ENCODE measurements at places on chromosomes 12 and 14.
A peak's percentile ranks its signal among the peaks of the same experiment; 100 is the strongest.

GRCh38 chr12:2288471-2288870 lies 235.7 kb downstream of the CACNA1C start:
- DNase-seq, result no peak

- no peak for DNase-seq
Observed at GRCh38 chr14:69980457-69981425, 101.5 kb downstream of the SMOC1 start.

GRCh38 chr12:62006076-62006732 lies 254.0 kb upstream of the USP15 start:
- no peak for DNase-seq

DNA sequence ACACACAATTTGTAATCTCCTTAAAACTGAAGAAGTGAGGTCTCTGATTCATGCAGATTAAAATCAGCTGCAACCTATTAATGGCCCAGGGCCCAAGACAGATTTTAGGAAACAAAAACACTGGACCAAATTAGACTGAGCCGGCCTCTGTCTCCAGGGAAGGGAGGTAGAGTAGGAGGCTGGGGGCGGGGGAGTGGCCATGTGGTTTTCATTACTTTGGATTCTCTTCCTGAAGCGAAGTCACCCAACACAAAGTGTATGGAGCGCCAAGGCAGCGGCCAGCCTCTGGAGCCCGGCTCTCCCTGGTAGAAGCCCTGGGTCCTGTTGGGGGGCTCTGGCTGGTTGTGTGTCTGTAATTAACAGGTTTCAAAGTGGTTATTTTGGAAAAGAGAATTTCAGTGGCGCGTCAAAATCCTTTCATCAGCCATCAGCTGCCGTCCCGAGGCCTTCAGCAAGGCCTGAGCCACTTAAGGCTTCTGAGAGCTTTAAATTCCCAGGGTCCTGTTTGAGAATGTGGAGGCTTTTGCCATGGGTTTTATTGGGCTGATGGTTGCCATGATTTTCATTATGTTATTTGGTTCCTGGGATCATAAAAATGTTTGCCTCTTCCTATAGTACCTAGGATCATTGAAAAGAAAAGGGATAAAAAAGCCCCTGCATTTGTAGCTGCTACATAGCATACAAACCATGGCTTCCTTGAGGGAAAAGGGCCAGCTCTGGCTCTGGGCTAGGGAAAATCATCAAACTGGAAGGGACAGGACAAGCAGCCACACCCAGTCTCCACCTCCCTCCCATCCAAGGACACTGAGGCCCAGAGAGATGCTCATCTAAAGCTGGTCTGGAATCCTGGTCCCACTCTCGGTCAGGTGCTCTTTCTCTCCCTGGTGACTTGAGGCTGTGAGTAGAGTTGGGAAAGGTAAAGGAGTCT lies 282.4 kb downstream of the ZFP36L1 start:
- no peak for DNase-seq

- DNase-seq, result no peak
Observed at GRCh38 chr12:53302903-53303302, 3.4 kb downstream of the MYG1 start.

- DNase-seq, result no peak
Observed at GRCh38 chr12:129366656-129367055, 513.4 kb downstream of the GLT1D1 start.

- peak; percentile 69 for DNase-seq
Observed at GRCh38 chr12:47736877-47737676, 11.8 kb upstream of the ENDOU start.

- DNase-seq, result no peak
Observed at GRCh38 chr12:57159311-57159710, 11.9 kb upstream of the LRP1-AS start.

DNA sequence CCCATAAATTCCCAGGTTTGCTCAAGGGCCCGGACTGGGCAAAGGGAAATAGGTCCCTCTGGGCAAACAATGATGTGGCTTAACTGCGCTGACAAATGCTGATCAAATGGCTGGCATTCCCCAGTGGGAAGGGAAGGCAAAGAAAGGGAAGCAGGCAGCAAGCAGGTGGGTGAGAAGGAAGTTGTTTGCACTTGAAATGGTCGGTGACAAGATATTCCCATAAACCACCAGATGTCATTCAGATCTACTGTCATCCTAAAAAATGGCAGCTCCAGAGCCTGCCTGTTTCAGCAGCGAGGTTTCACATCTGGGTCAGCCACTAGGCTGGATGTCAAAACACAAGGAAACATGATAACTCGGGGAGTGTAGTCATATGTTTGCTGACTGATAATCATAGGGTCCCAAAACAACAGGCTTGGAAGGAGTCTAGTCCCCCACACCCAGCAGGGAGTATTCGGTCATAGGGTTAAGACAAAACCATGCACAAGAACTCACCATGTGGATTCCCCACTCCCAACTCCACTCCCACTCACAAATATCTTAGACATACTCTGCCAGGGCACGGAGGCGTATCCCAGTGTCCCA lies 37.9 kb upstream of the MDM1 start:
- no peak for DNase-seq

DNA sequence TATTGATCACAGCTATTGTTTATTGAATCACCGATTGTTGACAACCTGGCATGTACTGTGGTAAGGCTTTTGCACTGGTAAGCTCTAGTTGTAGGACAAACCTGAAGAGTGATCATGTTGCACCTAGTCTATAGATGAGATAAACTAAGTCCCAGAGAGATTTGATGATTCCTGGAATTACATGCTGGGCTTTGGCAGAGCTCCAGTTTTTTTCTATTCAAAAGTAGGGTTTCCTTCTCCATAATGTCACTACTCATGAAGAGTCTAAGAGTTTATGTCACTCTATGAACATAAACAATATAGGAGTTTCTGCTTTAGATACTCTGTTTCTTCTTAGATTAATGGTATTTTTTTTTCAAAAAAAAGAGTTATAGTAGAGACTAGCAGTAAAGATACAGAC lies 72.0 kb downstream of the BMP4 start:
- DNase-seq, result no peak

- DNase-seq, result no peak
Observed at GRCh38 chr14:23517650-23518326, 33.8 kb downstream of the ZFHX2 start.

DNA sequence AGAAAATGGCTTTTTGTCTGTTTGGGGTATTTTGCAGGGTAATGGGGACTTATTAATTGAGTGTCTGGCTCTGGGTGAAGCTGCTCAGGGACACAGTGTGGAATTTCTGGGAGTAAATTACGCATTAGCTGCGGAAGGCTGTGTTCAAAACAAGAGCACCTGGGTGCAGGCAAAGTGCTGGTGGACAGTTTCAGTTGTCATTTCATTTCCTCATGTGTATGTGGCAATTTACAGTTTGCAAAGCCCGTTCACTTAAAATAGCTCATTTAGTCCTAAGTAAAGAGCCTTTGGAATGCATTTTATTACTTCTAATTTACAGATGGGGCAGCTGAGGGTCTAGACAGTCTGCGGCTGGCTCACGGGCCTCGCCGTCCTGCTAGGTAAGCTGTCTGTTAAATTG lies 546.8 kb downstream of the BCL11B start:
- DNase-seq, result no peak

GRCh38 chr12:50894241-50894640 lies 51.5 kb downstream of the TMPRSS12 start:
- DNase-seq, result peak; percentile 82

DNA sequence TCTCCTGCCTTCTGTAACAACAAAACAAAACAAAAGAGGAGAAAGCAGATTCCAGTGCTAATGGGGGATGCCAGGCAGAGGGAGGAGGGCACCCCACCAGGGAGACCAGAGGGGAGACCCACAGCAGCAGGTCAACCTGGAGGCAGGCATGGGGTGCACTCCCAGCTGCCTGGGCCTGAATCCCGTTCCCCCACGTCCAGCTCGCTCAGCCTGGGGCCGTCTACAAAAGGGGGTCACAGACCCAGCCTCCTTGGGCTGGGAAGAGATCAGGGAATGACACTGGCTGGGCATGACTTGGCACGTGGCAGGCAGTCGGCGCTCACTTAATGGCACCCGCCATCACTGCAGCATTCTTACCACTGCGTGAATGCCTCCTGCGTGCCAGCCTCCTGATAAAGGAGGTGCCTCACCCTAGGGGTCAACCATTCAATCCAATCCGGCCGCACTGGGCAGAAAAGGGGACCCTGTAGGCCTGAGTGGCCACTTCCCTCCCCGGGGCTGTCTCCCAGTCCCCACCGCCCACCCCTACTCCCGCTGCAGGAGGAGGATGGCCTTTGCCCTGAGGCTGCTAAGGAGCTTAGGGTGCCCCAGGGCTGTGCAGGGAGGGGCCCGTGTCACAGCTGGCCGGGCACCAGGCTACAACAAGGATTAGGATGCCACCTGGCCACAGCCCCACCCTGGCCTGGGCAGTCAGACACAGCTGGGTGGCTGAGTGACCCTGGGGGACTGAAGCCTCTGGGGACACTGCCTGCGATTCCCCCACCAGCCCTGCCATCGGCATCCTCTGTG lies 87.5 kb downstream of the NCOR2 start:
- DNase-seq, result no peak

DNA sequence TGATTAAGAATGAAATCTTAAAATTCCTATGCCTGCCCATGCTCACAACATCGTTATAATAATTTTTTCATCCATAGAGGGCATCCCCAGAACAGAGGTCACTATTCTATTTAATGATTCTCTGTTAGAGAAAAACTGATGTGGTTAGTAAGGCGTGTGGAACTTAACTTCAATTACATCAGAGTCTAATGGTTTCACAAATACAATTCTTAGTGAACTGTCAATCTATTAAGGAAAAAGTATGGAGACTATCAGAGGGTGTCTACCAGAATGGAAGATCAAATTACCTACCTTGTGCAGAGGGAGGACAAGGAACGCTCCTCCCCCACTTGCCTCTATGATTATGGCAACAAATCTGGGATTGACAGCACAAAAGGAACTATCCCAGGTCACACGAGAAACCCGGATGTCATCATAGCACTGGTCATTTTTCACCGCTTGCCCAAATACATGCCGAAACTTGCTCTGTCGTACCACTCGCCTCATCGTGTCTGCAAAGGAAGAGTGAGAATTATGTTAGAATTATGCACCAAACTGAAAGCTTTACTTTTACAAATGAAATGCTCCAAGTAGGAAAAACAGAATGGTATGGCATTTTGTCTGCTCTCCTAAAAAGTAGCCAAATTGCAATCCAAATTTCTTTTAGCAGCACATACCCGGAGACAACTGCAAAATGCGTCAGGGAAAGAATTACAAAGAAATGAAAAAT lies 30.3 kb downstream of the CORO1C start:
- no peak for DNase-seq

DNA sequence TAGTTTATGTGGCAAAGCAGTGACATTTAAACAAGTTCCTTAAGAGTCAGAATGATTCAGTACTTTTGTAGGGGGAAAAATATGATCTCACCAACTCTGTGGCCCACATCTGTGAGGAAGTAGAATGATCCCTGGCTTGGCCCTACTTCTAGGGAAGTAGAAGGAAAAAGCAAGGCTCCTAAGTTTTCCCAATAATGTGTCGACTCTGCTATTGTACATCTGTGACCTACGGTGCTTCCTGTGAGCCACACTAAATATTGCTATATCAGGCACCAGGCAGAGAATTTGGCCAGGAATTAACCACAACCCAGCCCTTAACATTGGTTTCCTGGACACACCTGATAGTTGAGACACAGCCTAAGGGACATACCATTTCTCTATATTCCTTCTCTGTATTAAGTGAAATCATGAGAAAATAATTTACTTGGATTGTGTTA lies 9.3 kb upstream of the NID2 start:
- no peak for DNase-seq

DNA sequence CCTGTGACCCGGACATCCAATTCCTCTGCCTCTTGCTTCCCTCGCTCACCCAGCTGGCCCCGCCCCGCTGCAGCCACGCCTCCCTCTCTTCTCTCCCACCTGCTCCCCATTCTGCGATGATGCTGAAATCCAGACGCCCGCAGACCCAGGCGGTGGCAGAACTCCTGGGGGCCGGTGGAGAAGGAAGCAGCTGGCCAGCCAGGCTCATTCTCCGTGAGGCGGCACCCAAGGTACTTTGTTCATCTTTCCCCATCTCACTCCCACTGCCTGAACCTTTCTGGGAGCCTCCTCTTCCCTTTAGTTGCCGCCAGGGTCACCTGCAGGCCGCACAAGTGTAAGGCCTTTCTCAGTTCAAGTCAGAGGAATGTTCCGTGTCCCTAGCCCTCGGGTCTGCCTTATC lies 35.7 kb downstream of the FOXN4 start:
- no peak for DNase-seq

GRCh38 chr12:77893918-77894317 lies 63.2 kb downstream of the NAV3 start:
- no peak for DNase-seq

GRCh38 chr12:70277973-70278372 lies 34.7 kb downstream of the CNOT2 start:
- DNase-seq, result no peak

- no peak for DNase-seq
Observed at GRCh38 chr14:31945074-31945613, 132.0 kb upstream of the ARHGAP5 start.

- DNase-seq, result no peak
Observed at GRCh38 chr12:8482571-8483061, 26.9 kb downstream of the CLEC6A start.

DNA sequence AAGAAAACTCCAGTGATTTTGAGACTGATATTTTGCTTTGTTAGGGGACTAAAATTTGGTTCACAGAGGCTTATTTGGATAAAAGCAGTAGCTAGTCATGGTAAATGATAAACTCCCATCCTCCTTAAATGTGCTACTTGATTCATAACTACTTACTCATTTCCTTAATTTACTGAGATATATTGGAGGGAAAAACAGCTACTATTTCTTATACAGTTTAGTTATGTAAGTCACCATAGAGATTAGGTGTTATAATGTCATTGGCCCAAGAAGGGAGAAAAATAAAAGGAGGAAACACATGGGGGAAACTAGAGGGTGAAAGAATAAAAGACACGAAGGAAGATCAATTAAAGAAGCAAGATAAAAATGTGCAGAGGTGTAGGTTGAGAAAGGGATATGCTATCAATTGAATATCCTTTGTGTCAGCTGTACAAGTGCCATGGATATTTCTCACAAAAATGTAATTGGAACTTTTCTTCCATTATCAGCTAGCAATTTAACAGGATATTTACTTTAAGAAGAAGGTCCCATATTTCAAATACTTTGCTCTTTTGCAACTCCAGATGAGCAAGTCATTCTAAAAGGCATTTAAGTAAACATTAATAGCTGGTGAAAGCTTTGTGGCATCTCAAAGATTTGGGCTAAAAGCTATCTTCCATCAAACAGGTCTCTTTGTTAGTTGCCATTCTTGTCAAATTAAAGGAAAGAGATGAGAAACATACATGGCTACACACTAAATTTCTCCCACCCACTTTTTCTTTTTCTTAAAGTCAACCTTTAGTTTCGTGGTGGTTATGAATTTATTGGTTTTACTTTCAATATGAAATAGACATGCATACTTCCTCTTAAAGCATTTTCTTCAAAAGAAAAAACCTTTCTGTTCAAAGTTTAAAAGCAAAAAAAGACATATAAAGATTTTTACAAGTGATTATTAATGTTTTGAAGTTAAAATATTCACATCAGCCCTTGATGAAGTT lies 439.5 kb downstream of the CCER1 start:
- no peak for DNase-seq

DNA sequence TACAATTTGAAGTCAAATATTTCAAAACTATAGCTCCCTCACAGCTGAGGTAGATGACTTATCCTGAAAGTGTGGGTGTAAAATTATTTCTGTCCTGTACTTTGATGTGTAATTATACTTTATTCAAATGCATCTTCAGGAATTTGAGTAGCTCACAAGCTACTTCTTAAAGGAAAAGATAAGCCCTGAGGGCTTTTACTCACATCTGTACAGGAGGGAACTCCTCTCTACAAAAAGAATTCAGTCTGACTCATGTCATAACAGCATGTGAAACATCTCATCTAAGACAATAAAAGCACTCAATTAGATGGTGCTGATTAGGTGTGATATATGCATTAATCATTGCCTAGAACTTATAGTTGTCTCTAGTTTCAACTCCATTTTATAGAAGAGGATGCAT lies 452.0 kb downstream of the PRKD1 start:
- DNase-seq, result no peak
